ENCODE measurements at places on chromosomes 7 and 10. TPM values are rescaled to one million over a fixed set of nuclear protein-coding genes. Genes with fewer than 3 reads are reported as not detected.

Gene ZNF282
- 25.3 TPM for total RNA-seq

Gene TMEM236
- total RNA-seq: 0.04 TPM

Gene FBXL15
- total RNA-seq: 11.6 TPM

Gene TUBB8
- total RNA-seq: not detected

Gene ZFAND4
- total RNA-seq: 6.1 TPM

Gene OR6V1
- not detected for total RNA-seq

Gene GATA3
- 3.5 TPM for total RNA-seq

Gene OR6B1
- total RNA-seq: not detected

Gene ZNF37A
- 9.2 TPM for total RNA-seq

Gene PTPN12
- 62.0 TPM for total RNA-seq

Gene ADAM22
- not detected for total RNA-seq

Gene EPHA1
- 37.2 TPM for total RNA-seq

Gene FAM25G
- 21.2 TPM for total RNA-seq

Gene SLC16A9
- total RNA-seq: 7.8 TPM

Gene DPYSL4
- 0.94 TPM for total RNA-seq

Gene GOLGA7B
- 0.46 TPM for total RNA-seq

Gene IKZF1
- total RNA-seq: not detected

Gene PTN
- total RNA-seq: not detected

Gene SLIT1
- total RNA-seq: not detected

Gene DOCK1
- 37.3 TPM for total RNA-seq

Gene CLCN1
- not detected for total RNA-seq

Gene CALHM1
- total RNA-seq: not detected

Gene KNDC1
- total RNA-seq: not detected

Gene PLXNA4
- total RNA-seq: under 0.01 TPM

Gene SPDYE5
- total RNA-seq: not detected

Gene CPEB3
- total RNA-seq: 0.78 TPM

Gene WNT8B
- not detected for total RNA-seq
